ENCODE measurements at places on chromosomes 13 and 19. TPM values are rescaled to one million over a fixed set of nuclear protein-coding genes. Genes with fewer than 3 reads are reported as not detected.

DNA sequence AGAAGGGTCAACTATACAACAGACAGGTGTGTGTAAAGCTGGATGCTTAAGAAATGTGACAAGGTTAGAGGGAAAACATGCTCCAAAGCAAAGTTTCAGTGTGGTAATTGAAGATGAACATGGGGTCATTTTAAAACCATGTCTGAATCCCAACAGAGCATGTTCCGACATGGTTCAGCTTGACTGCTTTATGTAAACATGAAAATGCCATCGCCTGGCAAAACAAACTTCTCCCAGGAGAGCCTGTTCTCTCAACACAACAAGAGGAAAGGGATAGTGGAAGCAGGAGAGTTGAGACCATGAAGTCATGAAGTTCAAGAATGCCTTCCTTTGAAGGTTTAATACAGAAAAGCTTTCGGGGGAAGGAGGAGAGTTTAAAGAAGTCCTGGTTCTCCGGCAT is 85.8 kb downstream of the EPSTI1 start:
- no peaks in the 10 kb centered on the region for H3K27me3 ChIP-seq
- DNase-seq: no peak

DNA sequence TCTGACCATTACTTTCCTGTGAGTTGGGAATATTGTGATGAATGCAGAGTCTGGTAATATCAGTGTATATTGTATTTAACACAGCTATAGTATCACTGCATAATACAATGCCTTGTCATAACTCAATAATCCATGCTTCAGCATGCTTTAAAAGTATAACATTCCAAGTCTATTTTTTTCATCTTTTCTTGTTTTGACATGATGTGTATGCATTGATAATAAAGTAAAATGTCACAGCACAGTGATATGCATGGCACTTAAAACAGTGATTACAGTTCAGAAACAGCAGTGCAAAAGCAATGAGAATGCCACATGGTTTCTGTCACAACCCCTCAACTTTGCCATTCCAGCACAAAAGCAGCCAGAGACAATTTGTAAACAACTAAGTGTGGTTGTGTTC is 17.8 kb downstream of the KATNAL1 start:
- no peak for DNase-seq
- H3K4me1 ChIP-seq: peaks cover 9% of the 10 kb centered on the region
- H3K27ac ChIP-seq: no peak overlapping the region
- H3K27me3 ChIP-seq: no peaks in the 10 kb centered on the region

DNA sequence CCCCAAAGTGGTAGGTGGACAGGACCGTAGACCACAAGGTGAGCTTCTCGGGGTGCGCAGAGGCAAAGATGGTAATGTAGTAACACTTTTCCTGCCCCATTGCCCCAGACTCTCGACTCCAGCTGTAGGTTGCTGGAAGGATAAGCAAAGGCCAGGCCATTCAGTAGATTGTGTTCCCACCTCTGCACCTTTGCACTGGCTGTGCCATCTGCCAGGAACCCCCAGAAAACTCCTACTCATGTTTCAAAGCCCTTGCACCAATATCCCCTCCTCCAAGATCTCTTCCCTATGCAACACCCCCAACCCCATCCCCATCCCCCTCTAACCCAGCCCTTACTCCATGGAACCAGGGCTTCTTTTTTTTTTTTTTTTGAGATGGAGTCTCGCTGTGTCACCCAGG is 18.3 kb downstream of the IL12RB1 start:
- H3K36me3 ChIP-seq: no peaks in the 10 kb centered on the region
- H3K27ac ChIP-seq: no peak overlapping the region
- no peak for DNase-seq
- no peaks in the 10 kb centered on the region for H3K27me3 ChIP-seq
- no peaks in the 10 kb centered on the region for H3K4me1 ChIP-seq

Gene OR10H1
- polyA plus RNA-seq: not detected

DNA sequence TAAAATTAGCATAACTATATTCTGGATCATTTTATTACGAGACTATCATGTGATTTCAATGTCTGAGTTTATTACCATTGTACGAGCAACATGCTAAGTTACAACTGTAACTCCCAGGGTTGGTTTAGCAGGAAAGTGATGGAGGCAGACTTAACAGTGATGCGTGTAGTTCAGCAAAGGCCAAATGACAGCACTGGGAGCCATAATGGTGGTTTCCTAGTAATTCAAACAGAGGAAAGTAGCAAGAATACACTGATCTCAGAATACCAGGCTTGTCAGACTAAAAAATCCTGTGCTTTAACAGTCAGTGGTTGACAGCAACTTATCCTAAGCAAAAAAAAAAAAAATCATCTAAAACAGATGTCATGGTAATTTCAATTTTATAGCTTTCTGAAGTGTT is 229.6 kb downstream of the KLF12 start:
- H3K4me3 ChIP-seq: no peak overlapping the region
- DNase-seq: no peak
- H3K27ac ChIP-seq: no peak overlapping the region
- no peaks in the 10 kb centered on the region for H3K4me1 ChIP-seq

Gene TYROBP
- 41.8 TPM for polyA plus RNA-seq

GRCh38 chr19:50994129-50994528 is 7.3 kb downstream of the KLK8 start:
- no peaks in the 10 kb centered on the region for H3K36me3 ChIP-seq
- peaks cover 3% of the 10 kb centered on the region for H3K27me3 ChIP-seq
- no peak overlapping the region for H3K27ac ChIP-seq
- no peak for DNase-seq

Gene CYP4F8
- polyA plus RNA-seq: not detected

- peaks cover 12% of the 10 kb centered on the region for H3K4me1 ChIP-seq
- no peak for DNase-seq
- H3K27me3 ChIP-seq: no peaks in the 10 kb centered on the region
- H3K4me3 ChIP-seq: no peak overlapping the region
- no peak overlapping the region for H3K27ac ChIP-seq
- peaks cover 72% of the 10 kb centered on the region for H3K36me3 ChIP-seq
Observed at GRCh38 chr19:54155694-54156093, 3.8 kb downstream of the LENG1 start.

DNA sequence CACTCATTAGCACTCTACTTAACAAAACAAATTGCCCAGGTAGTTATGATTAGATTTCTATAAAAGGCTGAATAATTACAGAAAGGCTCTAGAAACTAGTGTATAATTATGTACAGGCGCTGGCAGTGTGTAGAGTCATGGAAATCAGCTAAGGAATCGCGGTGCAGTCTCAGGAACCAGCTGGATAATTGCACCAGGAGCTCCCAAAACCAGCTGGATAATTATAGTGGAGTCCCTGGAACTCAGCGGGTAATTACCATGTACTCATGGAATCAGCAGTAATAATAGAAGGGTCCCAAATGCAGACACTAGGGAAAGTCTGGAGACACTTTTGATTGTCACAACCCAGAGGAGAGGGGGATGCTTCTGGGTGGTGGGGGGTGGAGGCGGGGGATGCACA is 23.2 kb upstream of the TTYH1 start:
- DNase-seq: no peak
- H3K27ac ChIP-seq: no peak overlapping the region
- no peaks in the 10 kb centered on the region for H3K36me3 ChIP-seq

- no peak for DNase-seq
- no peak overlapping the region for H3K4me3 ChIP-seq
- no peak overlapping the region for H3K27ac ChIP-seq
- no peaks in the 10 kb centered on the region for H3K27me3 ChIP-seq
- H3K4me1 ChIP-seq: no peaks in the 10 kb centered on the region
- H3K36me3 ChIP-seq: no peaks in the 10 kb centered on the region
Observed at GRCh38 chr13:70889163-70889562, 780.9 kb upstream of the KLHL1 start.

Gene PSG7
- polyA plus RNA-seq: not detected

Gene KLK1
- polyA plus RNA-seq: 23.1 TPM

Gene GNA15
- polyA plus RNA-seq: 2.1 TPM

DNA sequence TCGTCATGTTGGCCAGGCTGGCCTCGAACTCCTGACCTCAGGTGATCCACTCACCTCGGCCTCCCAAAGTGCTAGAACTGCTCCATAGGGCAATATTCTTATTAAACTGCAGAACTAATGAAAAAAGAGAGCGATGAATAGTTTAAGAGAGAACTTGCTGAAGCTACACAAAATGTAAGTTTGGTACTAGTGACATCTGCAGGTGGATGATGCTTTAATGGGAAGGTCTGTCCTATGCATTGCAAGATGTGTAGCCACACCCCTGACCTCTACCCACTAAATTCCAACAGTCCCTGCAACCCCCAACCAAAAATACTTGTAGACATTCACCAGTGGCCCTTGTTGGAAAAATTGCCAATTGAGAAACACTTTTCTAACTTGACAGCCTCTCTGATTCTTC is 117.8 kb downstream of the NALCN start:
- DNase-seq: no peak
- H3K4me3 ChIP-seq: no peak overlapping the region
- no peaks in the 10 kb centered on the region for H3K4me1 ChIP-seq
- no peak overlapping the region for H3K27ac ChIP-seq
- no peaks in the 10 kb centered on the region for H3K27me3 ChIP-seq

- no peaks in the 10 kb centered on the region for H3K4me1 ChIP-seq
- H3K27me3 ChIP-seq: no peaks in the 10 kb centered on the region
- H3K27ac ChIP-seq: no peak overlapping the region
- peaks cover 38% of the 10 kb centered on the region for H3K36me3 ChIP-seq
- no peak overlapping the region for H3K4me3 ChIP-seq
Observed at GRCh38 chr19:33812388-33813330, 16.0 kb downstream of the KCTD15 start.

- H3K4me1 ChIP-seq: no peaks in the 10 kb centered on the region
- H3K27ac ChIP-seq: no peak overlapping the region
- H3K36me3 ChIP-seq: no peaks in the 10 kb centered on the region
Observed at GRCh38 chr19:9474975-9475374, 23.4 kb downstream of the ZNF560 start.

Data from large intestine (tissue), 12 donors.